Right forelimb (tissue), 1 donor: ENCODE measurements at places on chromosomes 4 and X.

DNA sequence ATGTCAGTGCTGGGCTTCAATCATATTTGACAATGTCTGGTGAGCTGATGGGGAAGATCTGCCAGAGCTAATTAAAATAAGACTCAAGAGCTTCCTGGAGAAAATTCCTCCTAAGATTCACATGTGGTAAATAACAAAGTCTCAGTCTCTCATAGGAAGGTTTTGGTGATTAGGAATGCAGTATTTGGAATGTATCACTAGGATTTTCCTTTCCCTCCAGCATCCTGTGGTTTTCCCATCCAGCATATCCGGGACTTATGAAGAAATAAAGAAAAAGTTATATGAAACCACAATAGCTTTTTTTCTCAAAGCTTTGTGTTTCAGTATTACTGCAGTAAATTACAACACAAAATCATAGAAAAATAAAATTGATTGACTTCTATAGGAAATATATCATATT is 1597.1 kb downstream of the ADGRL3 start:
- DNase-seq: no peak

DNA sequence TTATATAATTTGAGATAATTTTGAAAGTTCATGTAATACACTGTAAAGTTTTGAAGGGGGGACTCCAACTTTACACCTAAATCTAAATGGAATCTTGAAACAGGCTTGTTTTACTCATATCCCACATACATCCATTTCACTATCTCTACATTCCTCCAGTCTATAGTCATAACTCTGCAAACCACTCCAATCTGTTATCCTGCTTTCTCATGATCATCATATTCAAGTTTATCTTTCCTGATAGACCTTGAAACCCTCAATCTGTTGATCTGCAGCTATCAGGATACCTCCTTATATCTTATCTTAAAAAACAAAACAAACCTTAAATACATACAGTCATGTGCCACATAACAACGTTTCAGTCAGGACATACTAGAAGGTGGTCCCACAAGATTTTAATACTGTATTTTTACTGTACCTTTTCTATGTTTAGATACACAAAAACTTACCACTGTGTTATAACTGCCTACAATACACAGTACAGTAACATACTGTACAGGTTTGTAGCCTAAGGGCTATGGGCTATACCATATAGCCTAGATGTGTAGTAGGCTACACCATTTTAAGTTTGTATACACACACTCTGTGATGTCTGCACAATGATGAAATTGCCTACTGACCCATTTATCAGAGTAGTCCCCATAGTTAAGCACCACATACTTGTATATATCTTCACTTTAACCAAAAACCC is 14.0 kb downstream of the CHIC2 start:
- DNase-seq: no peak

DNA sequence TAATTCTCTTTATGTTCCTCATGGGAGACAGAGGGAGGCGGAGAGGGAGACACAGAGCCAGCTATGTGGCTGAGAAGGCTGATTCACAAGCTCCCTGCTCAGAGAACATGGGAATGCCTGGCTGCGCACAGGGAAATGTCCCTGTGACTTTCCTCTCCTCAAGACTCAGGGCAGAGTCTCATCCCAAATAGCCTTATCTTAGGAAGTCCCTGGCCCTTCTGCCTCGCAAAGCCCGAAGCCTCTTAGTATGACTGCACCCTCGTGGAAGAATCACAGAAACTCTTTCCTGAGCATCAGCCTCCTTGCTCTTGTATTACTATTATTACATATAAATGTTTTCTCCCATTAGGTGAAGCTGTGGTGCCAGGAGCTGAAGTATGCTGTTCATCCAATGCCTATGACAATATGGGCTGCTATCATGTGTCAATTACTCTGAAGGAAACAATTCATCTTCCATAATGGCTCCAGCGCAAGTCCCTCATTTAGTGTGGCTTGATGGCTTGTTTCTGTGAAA is 230.5 kb downstream of the MGST2 start:
- DNase-seq: no peak

- DNase-seq: no peak
Measured at GRCh38 chrX:7446815-7447214, 298.9 kb upstream of the PUDP start.

- DNase-seq: no peak
Measured at GRCh38 chrX:121876305-121876704, 828.9 kb downstream of the GLUD2 start.

GRCh38 chrX:42422961-42423360 is 355.0 kb downstream of the PPP1R2C start:
- DNase-seq: no peak
